Endothelial cell (in vitro differentiated cells): ENCODE measurements at places on chromosomes 12 and 14. TPM values are rescaled to one million over a fixed set of nuclear protein-coding genes. Genes with fewer than 3 reads are reported as not detected.

DNA sequence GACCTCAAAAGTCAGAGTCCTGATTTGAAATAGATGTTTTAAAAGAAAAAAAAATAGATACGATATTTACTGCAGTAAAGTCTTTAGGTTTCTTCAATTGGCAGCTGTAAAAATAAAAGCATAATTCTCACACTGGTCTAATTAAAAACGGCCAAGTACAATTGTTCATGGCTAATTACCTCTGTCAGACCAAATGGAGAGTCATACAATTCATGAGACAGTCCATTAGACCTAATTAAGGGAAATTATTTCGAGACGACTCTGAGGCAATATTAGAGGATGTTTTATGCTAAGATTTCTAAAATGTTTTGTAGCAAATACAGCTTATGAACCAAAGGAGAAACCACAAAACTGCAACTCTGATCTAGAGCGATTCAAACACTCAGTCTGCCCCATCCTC, 131.3 kb downstream of the PHLDA1 start:
- DNase-seq = no peak

DNA sequence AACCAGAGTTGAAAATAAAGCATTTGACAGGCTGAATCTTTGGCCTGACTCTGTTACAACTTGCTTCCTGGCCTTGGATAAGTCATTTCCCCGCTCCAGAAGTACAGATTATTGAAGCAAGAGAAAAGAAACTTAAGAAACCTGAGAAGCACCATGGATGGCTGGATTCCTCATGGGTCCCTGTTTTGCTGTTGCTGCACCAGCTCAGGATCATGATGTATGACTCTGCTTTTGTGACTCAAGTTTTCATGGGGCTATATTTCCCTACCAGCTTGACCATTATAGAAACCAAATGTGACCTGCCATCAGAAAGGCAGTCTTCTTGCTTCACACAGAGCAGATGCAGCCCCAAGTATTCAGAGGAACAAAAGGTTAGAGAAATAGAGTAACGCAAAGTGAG, 921.8 kb downstream of the BCL11B start:
- no peak for DNase-seq

DNA sequence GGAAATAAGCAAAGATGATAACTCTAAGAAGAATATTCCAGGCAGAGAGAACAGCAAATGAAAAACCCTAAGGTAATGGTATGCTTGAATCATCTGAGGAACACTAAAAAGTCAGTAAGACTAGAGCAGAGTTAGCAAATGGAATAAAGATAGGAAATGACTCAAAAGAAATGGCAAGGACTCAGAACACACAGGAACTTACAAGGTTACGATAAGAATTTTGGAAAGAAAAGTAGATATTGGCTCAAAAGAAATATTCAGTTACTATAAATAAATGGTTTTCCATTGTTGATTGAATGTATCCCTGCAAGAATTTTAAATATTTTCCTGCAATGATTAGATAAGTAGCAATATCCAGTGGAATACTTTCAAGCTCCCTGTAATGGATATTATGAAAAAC, 705.8 kb downstream of the C12orf50 start:
- DNase-seq = no peak

Gene RNU4-1
- total RNA-seq = 6,066 TPM

- peak; percentile 71 for DNase-seq
Observed at GRCh38 chr14:21308479-21309237, 28.8 kb downstream of the RPGRIP1 start.

DNA sequence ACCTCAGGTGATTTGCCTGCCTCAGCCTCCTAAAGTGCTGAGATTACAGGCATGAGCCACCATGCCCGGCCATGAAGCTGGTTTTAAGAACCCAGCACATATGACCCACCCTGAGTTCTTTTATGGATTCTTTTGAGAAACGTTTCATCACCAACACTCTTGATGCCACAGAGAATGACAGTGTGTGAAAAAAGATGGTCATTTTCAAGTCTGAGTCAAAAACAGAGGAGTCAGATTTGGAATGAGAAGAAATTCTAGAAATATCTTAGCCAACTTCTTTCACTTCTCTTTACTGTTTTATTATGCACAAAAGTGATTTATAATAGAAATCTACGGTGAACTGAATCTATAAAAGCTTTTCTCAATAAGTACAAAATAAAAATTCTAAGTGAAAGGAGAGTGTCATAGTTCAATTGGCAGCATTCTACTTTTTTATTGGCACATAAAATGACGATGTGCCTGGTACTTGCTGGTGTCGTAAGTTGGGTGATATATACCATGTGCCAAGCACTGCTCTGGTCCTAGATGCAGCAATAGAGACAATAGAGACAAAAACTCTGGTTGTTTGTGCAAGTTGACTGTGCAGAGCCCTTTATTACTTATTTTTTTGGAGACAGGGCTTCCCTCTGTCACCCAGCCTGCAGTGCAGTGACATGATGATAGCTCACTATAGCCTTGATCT, 33.9 kb downstream of the CCDC177 start:
- DNase-seq = no peak

Gene LRRC43
- 0.31 TPM for total RNA-seq

Gene GSC
- not detected for total RNA-seq

DNA sequence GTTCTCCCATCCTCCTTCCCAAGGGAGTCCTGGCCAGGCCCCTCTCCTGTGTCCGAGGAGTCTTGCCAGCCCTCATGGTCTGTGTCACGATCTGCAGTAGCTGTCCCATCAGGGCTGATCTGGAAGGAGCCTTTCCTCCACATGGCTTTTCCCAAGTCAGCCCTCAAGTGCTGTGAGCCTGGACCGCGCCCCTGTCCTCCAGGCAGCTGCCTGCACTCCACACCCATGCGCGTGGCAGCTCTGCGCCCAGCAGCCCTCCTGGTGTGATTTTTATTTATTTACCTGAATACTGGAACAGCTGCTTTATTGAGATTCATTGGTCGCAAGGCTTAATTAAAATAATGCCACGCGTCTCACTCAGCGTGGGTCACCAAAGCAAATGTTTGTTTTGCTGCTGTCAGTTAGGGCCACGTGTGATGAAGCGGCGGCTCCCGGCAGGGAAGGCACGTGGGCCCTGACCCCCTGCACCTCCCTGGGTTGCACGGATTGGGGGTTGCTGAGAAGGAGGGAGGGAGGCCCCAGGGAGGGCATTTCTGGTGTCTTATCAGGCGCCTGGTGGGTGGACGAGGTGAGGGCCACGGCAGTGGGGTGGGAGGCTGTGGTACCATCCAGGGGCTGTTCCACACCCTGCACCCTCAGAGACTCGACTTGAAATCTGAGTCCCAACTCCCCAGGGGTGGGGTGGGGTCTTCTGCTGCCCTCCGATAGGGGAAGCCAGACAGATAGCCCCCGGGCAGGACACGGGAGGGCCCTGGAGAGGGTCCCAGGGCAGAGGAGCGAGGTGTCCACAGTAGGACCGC, 206.3 kb upstream of the C14orf180 start:
- DNase-seq = no peak

GRCh38 chr12:105272814-105273416, 36.9 kb upstream of the APPL2 start:
- DNase-seq = no peak

Gene TSPAN19
- 0.59 TPM for total RNA-seq

GRCh38 chr12:49692851-49693250, 14.4 kb downstream of the FMNL3 start:
- no peak for DNase-seq

Gene TAS2R7
- not detected for total RNA-seq

Gene HAL
- 1.1 TPM for total RNA-seq

- DNase-seq = peak; percentile 24
Observed at GRCh38 chr14:60648249-60648933, 886 bp downstream of the SIX1 start.

DNA sequence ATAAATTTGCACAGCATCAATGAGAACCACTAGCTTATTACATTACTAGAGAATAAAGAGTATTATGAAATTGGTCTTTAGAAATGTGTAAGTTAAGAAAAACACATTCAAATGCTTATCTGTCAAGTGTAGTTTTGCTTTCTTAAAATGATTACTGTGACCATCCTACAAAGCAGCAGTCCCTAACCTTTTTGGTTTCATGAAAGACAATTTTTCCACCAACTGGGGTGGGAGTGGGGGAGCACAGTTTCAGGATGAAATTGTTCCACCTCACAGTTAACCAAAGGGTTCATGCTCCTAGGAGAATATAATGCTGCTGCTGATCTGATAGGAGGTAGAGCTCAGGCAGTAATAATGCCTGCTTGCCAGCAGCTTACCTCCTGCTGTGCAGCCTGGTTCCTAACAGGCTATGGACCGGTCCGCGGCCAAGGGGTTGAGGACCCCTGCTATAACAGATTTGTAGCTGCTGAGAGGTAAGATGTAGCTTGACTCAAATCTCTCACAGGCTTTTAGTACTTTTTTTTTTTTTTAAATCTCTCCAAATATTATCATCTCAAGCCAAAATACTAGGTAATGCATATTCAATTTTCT, 45.4 kb downstream of the PPP4R3A start:
- DNase-seq = no peak

Gene PTPRO
- 0.74 TPM for total RNA-seq

DNA sequence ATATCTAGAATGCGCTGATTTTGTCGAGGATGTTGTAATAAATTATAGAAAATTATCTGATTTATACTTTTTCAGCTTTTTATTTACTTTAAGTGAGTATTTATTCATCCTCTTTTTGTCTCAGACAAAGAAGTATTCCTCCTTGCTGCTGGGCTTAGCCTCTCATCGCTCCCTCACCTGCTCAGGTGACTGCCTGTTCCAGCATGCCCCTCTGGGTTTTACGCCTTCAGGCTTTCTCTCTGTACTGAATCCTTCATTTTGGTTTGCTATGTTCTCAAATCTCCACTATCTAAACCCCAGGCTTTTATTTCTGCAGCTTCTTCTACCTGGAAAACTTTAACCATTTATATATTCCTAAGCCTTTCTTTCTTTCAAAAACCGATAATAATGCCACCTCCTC, 1650.9 kb upstream of the SEL1L start:
- DNase-seq = no peak
